Left hindlimb (tissue), 1 donor: ENCODE measurements at places on chromosomes 12 and 14.
A peak's percentile ranks its signal among the peaks of the same experiment; 100 is the strongest.

- no peak for DNase-seq
These were observed 45.4 kb downstream of the BCAT1 start for GRCh38 chr12:24903329-24904088.

DNA sequence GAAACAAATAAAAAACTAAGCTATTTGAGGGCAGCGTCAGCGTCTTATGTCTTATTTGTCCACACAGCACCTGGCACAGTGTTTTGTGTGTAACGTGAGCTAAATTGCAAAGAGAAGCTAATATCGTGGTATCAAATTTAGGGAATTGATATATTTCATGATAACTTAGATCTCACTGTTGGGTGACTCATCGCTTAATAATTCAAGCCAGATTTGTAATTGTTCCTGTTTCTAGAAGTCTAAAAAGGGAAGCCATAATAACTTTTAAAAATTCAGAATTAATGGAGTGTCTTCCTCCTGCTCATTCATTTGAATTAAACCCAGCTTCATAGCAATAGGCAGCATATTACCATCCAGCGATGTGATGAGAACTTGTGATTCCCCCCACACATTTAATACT lies 214.7 kb downstream of the PDZRN4 start:
- DNase-seq = no peak

GRCh38 chr14:91996948-91997371 lies 42.9 kb downstream of the TRIP11 start:
- DNase-seq = no peak

DNA sequence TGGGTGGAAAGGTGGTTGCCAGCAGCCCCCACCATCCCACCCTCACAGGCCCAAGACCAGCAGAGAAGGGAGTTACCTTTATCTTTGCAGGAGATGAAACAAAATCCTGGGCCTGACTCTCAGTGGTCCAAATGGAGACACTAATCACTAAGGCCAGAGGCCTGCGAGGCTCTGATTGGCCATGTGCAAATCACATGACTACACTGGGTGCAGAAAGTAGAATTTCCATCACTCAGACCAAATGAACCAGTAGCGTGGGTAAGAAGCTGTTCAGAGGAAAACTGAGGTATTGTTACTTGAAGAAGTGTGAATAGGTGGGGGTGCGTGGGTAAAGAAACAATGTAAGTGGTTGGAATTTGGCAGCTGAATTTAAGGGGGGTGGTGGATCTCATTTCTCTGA lies 20.2 kb upstream of the PPP1CC start:
- DNase-seq = no peak

GRCh38 chr12:120321382-120322202 lies 6.0 kb downstream of the PLA2G1B start:
- DNase-seq = no peak

- DNase-seq = no peak
These were observed 311.9 kb downstream of the CEP128 start for GRCh38 chr14:80629606-80630005.

GRCh38 chr14:77906446-77906845 lies 106.5 kb downstream of the ADCK1 start:
- DNase-seq = no peak

DNA sequence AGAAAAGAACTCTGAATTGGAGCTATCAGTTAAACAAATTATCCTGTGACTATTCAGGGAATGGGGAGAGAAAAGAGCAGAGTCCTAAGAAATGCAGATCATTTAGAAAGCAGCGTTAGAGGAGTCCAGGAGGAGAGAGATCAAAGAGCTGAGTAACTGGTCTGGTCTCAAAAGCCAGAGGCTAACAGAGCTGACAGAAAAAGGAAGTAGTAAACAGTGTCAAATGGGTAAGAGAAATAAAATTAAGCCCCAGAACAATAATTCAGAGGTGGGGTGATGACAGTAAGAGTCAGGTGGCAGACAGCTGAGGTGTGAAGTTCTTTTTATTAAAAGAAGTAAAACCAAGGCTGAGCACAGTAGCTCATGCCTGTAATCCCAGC lies 19.3 kb downstream of the GXYLT1 start:
- no peak for DNase-seq

- peak; percentile 64 for DNase-seq
These were observed 65.9 kb upstream of the OTOGL start for GRCh38 chr12:80033448-80033847.
